ENCODE measurements at places on chromosomes 7 and 10. TPM values are rescaled to one million over a fixed set of nuclear protein-coding genes. Genes with fewer than 3 reads are reported as not detected.

The ERVW-1 gene
- total RNA-seq: not detected

The SLC18A2 gene
- total RNA-seq: 4.9 TPM

The CYP2C19 gene
- 0.17 TPM for total RNA-seq

The PKD1L1 gene
- total RNA-seq: 0.04 TPM

The PLAU gene
- total RNA-seq: 28.5 TPM

The TRIM8 gene
- total RNA-seq: 91.7 TPM

The VAX1 gene
- total RNA-seq: not detected

The PNLIPRP3 gene
- total RNA-seq: 60.8 TPM

The CCDC146 gene
- total RNA-seq: 15.4 TPM

The PHKG1 gene
- total RNA-seq: 3.7 TPM

The KIN gene
- 7.2 TPM for total RNA-seq

The AGAP4 gene
- total RNA-seq: 15.1 TPM

The IGFBP3 gene
- total RNA-seq: 272 TPM

The CFAP69 gene
- total RNA-seq: 3.7 TPM

The CALML3 gene
- total RNA-seq: 43.4 TPM

The RFC2 gene
- total RNA-seq: 26.5 TPM

The OR9A2 gene
- total RNA-seq: not detected

The ECD gene
- 35.4 TPM for total RNA-seq

The SMO gene
- 15.5 TPM for total RNA-seq

The EEF1AKMT2 gene
- total RNA-seq: 16.4 TPM

The TBC1D12 gene
- 16.3 TPM for total RNA-seq

The RSPH10B gene
- total RNA-seq: not detected

The FOXI2 gene
- 0.11 TPM for total RNA-seq

The PIP gene
- 148 TPM for total RNA-seq

The SGCE gene
- 9.8 TPM for total RNA-seq

The TMEM139 gene
- 10.9 TPM for total RNA-seq

The TMEM176A gene
- 10.2 TPM for total RNA-seq

The AMPH gene
- total RNA-seq: 0.47 TPM

The WEE2 gene
- not detected for total RNA-seq

The STOX1 gene
- total RNA-seq: 2.6 TPM

The LBX1 gene
- total RNA-seq: not detected

The PRSS37 gene
- total RNA-seq: not detected

The CUZD1 gene
- 0.88 TPM for total RNA-seq

The PLCE1 gene
- total RNA-seq: 2.7 TPM

The ADCK2 gene
- 49.0 TPM for total RNA-seq

The GNAI1 gene
- 153 TPM for total RNA-seq

The AKR1E2 gene
- 0.91 TPM for total RNA-seq

The SSBP1 gene
- total RNA-seq: 90.8 TPM

The TEX47 gene
- total RNA-seq: not detected

The UNC5B gene
- 4.2 TPM for total RNA-seq

The CCDC186 gene
- total RNA-seq: 32.6 TPM

All from lower leg skin (tissue), 4 donors.